Stimulated activated CD8-positive, alpha-beta memory T cell treated with anti-CD3 and anti-CD28 coated beads, Interleukin-4, amount 100 ng/mL, for 4 hours (primary cell): ENCODE measurements at places on chromosomes 3 and 15.

DNA sequence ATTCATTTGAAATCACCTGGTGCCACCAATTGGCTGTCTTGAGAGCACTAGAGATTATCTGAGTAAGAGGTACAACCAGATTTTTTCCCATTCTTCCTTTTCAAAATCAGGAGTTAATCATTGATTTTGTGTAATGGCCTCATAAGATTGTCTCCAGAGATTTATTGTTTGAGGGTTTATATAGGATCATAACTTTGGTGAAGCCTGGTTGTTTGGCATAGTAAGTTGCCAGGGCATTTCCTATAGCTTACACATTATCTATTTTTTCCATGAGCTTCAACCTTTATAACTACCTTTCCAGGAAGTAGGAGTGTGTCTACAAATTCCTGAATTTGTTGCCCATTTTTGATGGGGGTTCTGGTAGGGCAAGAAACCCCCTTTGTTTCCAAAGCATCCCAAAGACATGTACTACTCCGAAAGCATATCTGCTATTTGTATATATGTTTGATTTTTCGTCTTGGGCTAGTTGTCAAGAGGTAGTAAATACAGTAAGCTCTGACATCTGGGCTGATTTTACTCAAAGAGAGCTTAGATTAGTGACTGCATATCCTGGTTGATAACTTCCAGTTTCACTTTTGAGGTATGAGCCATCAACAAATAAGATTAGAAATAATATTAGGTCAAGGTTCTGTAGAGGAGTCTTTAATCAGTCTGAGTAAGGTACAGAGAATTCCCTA, 11.7 kb upstream of the PRR23B start:
- no peak for DNase-seq

GRCh38 chr15:90261811-90262210, 3.7 kb upstream of the NGRN start:
- DNase-seq, result no peak

GRCh38 chr3:188043891-188044290, 110.1 kb upstream of the LPP start:
- no peak for DNase-seq

DNA sequence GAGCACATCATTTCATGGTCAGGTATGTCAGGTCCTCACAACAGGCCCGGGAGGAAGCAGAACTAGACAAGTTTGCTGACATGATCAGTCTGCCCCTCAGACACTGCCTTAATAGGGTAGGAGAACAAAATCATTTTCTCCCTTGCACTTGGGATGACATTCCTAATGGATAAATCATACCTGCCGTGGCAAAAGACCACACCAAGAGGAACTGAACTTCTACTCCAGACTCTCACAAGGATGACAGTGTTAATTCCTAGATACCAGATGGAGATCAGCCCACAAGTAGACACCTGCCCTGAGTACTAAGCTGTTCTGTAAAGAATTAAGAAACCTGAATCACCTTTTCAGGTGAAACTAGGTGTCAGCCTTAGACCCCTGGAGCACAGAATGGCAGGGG, 19.5 kb downstream of the SIAH2 start:
- DNase-seq, result no peak

- no peak for DNase-seq
These were observed 535.1 kb upstream of the NR2F2 start for GRCh38 chr15:95795386-95795785.

- DNase-seq, result no peak
These were observed 198.2 kb upstream of the UMPS start for GRCh38 chr3:124532071-124532470.

DNA sequence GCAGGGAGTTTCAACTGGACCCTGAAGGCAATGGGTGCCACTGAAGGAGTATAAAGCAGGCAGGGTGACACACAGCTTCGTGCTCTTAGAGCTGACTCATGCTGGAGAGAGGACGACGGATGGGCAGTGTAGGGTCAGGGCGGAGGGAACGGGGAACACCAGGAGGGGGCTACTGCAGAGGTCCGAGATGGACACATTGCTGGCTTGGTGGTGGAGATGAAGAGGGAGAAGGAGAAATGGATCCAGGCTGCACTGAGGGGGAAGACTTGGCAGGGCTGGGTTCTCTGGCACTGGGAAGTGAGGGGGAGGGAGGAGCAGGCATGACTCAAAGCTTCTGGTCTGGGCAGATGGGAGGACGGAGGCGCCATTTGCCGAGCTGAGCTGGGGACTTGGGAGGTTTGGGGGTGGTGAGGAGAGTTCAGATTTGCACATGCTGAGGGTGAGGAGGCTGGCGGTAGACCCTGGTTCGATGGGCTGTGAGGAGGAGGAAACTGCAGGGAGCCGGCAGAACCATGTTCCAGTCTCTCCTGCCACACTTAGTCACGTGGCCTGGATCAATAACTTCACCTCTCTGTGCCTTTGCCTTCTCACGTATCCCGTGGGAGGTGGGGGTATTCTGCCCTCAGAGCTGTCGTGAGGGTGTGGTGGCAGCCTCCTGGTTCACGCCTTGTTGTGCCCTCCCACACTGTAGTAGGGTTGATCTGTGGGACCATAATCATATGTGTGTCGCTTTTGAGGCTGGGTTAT, 4.6 kb upstream of the KCTD6 start:
- DNase-seq, result no peak

GRCh38 chr3:133992381-133992780, 37.3 kb downstream of the SLCO2A1 start:
- no peak for DNase-seq

GRCh38 chr3:100781301-100781700, 72.0 kb downstream of the TFG start:
- DNase-seq, result no peak

- no peak for DNase-seq
These were observed 56.7 kb upstream of the TSEN2 start for GRCh38 chr3:12427551-12427950.
